Skin of body (tissue), 3 donors: ENCODE measurements at places on chromosomes 4 and X.

- no peak for DNase-seq
Measured at GRCh38 chr4:137608085-137608484, 75.8 kb upstream of the PCDH18 start.

- peak; percentile 4 for DNase-seq
Measured at GRCh38 chrX:72714478-72714916, 391 bp upstream of the PHKA1 start.

DNA sequence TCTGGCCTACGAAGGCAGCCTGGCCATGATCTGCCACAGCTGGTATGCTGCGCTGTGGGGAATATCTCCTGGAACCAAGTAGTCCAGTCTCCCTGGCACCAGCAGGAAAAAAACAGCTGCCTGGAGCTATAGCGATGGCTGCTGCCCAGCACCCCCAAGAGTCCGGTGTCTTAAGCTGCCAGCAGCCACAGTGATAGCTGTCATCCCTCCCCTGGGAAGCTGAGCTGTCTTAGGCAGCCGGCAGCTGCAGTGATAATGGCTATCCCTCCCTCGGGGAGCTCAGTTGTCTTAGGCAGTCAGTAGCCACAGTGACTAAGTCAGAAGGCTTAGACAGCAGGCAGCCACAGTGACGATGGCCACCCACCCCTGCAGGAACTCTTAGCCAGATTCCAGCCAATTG is 205.1 kb downstream of the STPG2 start:
- DNase-seq: no peak

- no peak for DNase-seq
Measured at GRCh38 chr4:164011791-164012190, 517.3 kb downstream of the TMA16 start.

GRCh38 chr4:184843984-184844554 is 18.3 kb upstream of the ACSL1 start:
- DNase-seq: no peak

- DNase-seq: no peak
Measured at GRCh38 chr4:162274354-162274753, 110.6 kb upstream of the FSTL5 start.

- DNase-seq: no peak
Measured at GRCh38 chrX:1894740-1895139, 279.9 kb downstream of the ASMT start.

DNA sequence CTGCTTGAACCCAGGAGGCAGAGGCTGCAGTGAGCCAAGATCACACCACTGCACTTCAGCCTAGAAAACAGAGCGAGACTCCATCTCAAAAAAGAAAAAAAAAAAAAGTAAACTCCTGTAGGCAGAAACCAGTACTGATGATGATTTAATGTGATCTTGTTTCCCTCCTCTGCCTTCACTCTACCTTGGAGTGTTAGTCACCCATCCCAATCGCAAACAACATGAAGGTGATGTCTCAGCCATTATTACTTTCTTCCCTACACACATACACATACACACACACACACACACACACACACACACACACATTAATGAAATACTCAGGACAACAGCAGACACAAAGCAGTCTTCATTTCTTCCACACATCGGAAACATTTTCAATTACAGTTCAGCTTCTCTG is 15.6 kb downstream of the XKRX start:
- DNase-seq: no peak

DNA sequence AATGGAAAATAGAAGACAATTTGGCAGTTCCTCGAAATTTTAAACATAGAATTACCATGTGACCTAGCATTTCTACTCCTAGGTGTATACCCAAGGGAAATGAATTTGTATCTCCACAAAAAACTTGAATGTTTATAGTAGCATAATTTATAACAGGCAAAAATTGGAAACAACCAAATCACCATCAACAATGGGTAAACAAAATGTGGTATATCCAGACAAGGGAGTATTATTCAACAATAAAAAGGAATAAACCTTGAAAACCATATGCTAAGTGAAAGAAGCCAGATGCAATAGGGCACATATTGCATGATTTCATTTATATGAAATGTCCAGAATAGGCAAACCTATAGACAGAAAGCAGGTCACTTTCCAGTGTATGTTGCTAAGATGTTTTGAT is 83.8 kb downstream of the SNX25 start:
- DNase-seq: no peak

- DNase-seq: no peak
Measured at GRCh38 chr4:189973646-189974045, 33.0 kb downstream of the FRG1 start.

DNA sequence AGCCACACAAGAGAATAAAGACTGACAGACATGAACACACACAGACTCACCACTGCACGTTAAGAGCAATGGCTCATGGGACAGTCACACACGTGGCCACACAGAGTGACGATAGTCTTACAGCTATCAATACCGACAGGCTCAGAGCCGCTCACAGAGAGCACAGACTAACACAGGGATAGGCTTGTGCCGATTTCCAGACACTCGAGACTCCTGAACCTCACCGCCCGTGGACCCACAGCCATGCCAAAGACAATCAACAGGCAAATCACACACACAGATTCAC is 716 bp upstream of the SLC38A5 start:
- DNase-seq: no peak

GRCh38 chr4:153292897-153293741 is 51.4 kb upstream of the MND1 start:
- no peak for DNase-seq

DNA sequence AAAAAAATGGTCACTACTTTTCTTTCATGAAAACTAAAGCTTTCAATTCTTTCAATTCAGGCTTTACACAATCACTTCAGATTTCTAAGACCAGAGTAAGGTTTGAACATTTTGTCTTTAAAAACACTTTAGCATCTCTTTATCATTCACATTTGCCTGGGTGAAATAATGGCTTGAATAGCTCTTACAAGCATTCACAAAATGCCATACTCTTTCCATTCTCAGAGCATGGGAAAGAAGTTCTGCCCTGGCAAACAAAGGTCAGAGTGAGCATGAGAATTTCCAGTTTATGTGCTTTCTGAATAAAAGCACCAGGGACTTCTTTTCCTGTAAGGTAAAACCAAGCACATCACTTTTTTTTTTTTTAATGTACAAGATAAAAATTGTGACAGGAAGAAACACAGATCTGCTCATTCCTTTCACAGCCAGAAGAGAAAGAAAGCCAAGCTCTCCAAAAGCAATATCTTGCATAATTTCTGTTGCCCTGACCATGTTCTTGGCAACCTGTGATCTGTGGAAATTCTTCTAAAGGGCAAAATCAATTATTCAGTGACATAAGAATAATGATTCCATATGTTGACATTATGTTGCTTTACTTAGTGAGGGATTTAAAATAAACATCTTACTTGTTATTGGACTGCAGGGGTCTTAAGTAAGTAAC is 64.8 kb downstream of the CD40LG start:
- no peak for DNase-seq

- DNase-seq: no peak
Measured at GRCh38 chrX:70421618-70422017, 1.5 kb upstream of the GDPD2 start.

DNA sequence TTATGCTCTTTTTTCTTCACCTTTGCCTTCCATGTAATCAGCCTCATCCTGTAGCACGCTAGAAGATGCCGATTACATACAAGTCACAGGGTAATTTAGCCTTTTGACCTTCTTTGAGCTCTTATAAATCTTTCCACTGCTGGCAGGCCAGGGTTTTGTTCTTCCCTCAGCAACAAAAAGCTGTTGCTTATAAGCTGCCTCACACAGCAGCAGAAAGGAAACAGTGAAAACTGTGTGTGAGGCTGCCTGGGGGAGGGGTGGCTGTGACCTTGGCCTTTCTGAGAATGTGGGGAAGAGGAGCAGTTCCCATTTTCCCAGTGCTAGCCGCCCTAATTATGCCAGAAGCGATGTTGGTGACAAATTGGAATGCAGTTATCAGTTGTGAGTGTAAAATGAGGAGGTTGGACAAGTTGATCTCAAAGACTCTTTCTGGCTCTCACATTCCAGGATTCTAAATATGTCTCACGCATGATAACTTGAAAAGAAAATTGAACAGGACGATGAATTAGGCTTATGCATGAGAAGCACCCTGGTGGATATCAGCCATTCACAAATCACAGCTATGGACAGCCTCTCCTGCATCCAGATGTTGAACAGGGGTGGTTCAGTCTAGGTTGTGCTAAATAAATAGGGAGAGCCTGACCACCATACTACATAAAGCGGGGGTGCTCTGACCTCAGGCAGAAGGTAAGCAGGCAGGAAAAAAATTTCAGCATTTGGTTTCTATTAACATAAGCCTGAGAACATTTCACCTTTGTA is 25.7 kb downstream of the SLITRK2 start:
- no peak for DNase-seq

DNA sequence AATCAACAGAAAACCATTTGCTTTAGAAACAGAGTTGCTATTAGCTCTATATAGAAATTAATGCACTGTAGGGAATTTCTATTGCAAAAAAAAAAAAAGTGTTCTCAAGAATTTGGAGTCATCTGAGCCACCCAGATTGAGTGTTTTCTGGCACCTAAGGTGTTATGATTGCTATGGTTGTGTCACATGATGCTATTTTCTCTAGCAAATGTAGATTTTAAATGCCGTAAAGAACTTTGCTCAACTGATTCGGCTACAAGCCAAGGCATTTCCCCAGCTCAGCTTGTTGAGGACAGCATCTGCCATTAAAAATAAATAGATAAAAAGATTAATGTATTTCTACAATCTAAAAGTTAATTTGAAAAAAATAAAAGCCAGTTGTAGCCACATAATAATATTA is 712.8 kb downstream of the FAT4 start:
- DNase-seq: no peak

DNA sequence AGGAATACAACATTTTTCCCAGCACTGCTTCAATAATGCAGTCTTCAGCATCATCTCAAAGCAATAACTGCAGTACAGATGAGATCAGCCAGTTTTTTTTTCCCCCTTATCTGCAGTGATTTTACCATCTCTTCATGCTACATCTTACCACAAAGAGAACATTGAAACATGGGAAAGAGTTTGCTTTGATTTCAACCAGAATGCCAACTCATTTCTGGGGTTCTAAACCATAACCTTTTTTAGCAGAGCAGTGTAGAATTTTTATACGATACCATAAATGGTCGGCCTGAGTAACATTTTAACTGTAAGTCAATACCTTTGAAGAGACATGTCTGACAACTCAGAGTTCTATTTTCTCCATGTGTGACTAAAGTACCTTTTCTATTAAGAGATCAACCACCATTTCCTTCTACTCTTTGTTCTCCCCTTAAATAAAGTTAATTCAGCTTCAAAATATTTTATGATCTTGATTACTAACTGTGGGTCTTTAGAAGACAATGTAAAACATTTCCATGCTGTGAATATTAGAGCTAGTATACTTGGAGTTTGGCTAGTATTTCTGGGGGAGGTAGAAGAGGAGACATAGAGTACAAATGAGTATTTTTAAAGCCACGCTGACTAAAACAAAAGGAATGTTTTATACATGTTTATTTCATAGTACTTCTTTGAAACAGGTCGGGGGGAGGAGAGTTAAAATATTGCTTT is 69.1 kb downstream of the TET2 start:
- DNase-seq: no peak

DNA sequence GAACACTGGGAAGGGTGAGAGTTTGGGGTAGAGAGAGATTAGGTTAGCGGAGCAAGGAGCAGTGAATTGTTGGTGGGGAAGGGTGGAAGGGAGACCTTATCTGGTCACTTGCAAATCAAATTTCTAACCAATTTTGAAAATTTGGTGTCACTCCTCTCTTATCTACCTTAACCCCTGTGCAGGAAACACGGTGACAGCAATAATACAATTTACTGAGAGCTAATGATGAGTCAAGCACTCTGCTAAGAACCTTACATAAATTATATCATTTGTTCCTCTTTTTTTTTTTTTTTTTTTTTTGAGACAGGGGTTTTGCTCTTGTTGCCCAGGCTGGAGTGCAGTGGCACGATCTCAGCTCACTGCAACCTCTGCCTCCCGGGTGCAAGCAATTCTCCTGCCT is 116.4 kb downstream of the C4orf51 start:
- no peak for DNase-seq

GRCh38 chr4:113700602-113701150 is 60.9 kb downstream of the CAMK2D start:
- no peak for DNase-seq

DNA sequence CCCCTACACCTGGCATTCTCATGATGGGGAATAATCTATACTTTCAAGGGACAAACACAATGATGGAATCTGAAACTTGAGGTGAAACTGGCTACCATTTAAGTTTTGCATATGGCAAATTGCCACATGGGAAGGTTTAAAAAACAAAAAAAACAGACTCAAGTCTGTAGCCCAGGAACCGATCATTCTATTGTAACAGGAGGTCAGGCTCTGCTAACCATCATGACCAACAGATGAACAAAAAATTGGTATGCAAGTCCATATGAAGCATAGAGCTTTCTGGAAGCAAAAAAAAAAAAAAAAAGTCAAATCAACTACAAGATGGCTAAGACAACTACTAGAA is 594.3 kb upstream of the DIPK2B start:
- no peak for DNase-seq

GRCh38 chrX:136781180-136781797 is 557 bp upstream of the ARHGEF6 start:
- no peak for DNase-seq

DNA sequence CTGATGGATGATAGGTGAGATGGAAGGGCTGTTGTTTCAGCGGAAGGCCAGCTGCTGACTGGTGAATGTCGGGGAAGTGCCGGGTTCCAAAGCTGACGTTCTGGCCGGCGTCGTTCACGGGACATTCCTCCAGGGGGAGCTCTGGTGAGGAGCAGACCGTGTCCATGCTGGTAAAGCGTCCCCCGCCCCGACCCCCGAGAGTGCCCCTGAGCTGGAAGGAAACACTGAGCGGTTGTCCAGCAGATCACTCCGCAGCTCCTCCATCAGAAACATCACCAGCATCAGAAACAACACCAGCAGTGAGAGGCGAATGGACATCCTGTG is 18.6 kb upstream of the ADRA2C start:
- no peak for DNase-seq

DNA sequence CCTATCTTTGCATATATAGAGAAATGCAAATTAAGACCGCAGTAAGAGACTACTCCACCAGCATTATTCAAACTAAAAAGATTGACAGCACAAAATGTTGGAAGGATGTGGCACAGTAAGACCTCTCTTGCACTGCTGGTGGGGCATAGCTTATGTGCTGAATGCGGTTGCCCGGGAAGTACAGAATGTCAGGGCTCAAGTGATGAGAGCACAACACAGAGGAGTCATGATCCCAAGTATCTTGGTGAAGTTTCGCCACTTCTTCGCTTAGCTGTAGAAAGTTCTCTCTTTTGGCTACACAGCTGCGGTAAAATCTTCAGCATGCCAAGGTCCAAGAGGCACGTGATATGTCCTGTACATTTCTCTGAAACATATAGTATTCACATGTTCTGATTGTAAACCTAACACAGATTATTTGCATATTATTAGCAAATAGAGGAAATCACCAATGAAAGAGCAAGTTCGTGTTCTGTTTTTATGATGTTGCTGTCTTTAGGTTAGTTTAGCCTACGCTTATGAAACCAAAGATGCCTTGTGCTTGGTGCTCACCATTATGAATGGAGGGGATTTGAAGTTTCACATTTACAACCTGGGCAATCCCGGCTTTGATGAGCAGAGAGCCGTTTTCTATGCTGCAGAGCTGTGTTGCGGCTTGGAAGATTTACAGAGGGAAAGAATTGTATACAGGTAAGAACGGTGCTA is 55.0 kb downstream of the HTT-AS start:
- no peak for DNase-seq
